NCI-H460 (cell line): ENCODE measurements at places on chromosomes 12 and 14. TPM values are rescaled to one million over a fixed set of nuclear protein-coding genes. Genes with fewer than 3 reads are reported as not detected.

The IL22 gene
- not detected in 2 replicates for total RNA-seq

The RASSF8 gene
- total RNA-seq: 112 and 116 TPM in 2 replicates

The LRFN5 gene
- total RNA-seq: 0.84 and 0.95 TPM in 2 replicates

The SDR9C7 gene
- total RNA-seq: not detected in 2 replicates

The IGF1 gene
- not detected in 2 replicates for total RNA-seq

The ADGRD1 gene
- 206 and 239 TPM in 2 replicates for total RNA-seq

- DNase-seq: no peak
These were observed 42.2 kb upstream of the MANSC4 start for GRCh38 chr12:27822076-27822712.

DNA sequence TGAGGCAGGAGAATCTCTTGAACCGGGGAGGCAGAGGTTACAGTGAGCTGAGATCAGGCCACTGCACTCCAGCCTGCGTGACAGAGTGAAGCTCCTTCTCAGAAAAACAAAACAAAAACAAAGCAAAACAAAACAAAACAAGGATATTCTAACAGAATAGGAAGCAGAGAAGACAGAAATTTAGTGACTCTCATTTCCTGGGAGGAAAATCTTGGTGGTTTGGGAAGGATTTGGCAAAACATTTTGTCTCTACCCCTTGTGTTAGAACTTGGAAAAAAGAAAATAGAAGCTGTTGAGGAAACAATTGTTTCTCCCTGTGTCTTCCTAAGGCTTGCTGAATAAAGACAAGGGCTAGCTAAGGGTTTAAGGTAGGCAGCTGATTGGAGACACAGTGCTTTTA lies 79.7 kb upstream of the PTPRR start:
- no peak for DNase-seq

- DNase-seq: no peak
These were observed 35.7 kb downstream of the LGR5 start for GRCh38 chr12:71475280-71475679.

- no peak for DNase-seq
These were observed 794 bp downstream of the HOXC13 start for GRCh38 chr12:53939141-53940108.

GRCh38 chr12:107431942-107432341 lies 253.7 kb upstream of the PWP1 start:
- no peak for DNase-seq

GRCh38 chr12:127930122-127930521 lies 336.8 kb upstream of the TMEM132C start:
- no peak for DNase-seq

DNA sequence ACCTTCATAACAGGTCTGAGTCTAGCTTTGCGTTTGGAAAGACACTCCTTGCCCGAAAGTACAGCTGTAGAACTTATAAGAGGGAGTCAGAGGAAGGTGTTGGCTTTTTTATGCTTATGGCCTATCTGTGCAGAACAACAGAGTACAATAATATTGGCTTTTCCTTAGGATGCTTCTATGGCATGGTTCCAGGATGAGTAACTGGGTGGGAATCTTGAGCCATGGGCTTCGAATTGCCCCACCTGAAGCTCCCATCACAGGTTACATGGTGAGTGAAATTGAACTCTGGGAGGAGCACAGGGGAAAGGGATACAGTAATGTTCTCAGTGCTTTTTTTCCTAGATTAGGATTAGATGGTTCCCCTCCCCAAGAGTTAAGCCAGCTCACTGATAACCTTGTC lies 13.0 kb downstream of the PARP2 start:
- DNase-seq: no peak

DNA sequence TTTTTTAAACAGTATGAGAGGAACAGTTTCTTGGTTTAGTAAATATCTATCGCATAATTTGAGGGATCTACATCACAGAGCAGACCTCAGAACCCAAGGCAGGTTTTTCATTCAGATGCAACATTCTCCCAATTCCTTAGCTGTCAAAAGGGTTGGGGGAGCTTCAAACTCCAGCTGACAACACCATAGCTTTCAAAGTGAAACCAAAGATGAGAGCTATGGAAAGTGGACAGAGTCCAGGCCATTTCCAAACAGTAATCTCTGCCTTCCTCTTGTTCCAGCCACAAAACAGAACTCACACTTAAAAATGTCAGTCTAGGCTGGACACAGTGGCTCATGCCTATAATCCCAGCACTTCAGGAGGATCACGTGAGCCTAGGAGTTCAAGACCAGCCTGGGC lies 87.8 kb downstream of the SPRING1 start:
- DNase-seq: no peak

DNA sequence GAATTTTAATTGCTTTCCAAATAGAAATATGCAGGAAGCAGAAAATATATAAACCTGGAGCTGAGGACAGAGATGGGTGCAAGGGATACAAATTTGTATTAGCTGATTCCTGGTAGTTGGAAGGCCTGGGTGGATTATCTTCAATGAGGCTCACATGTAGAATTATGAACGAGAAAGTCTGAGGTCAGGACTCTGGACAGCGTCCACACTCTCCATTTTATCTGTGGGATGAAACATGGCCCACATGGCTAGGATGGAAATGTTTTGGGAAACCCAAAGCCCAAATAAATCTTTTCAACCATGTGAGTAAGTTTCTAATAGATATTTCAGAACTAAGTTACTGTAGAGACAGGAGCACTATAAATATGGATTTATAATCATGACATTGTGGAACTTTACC lies 256.1 kb downstream of the APAF1 start:
- DNase-seq: no peak

GRCh38 chr12:52964556-52965336 lies 15.8 kb downstream of the KRT18 start:
- DNase-seq: no peak

DNA sequence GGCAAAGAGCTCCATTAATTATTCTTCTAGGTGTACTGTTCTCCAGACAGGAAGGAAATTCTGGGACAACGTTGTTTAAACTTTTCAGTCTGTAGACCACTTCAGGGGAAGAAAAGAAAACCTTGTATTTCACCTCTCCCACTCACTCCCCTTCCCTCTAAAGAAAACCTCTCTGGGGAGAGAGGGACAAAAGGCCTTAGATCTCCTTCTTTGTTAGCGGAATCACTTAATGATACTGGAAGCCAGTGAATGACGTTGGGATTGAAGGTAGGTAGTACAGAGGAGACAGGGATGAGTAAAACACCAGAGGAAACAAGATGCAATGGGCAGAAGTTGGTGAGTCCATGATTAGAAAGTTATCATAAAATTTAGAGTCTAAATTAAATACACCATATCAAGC lies 38.7 kb upstream of the SGPP1 start:
- DNase-seq: no peak

DNA sequence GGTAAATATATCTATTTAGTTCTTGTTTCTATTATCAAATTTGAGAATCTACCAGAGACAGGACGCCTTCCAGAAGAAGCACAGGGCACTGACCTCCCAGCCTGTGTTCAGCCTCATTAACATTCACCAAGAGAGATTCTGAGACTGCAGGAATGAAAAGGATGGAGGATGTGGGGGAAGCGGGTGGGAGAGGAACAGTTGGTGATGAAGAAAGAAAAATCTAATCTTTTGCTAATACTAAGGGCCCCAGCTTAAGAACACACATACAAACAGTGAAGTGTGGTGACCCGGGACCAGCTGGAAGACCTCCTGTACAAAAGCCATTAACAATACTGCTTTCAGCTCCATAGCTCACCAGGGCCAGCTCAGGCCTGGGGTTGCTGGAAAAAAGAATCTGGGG lies 160.5 kb downstream of the NUAK1 start:
- DNase-seq: no peak

DNA sequence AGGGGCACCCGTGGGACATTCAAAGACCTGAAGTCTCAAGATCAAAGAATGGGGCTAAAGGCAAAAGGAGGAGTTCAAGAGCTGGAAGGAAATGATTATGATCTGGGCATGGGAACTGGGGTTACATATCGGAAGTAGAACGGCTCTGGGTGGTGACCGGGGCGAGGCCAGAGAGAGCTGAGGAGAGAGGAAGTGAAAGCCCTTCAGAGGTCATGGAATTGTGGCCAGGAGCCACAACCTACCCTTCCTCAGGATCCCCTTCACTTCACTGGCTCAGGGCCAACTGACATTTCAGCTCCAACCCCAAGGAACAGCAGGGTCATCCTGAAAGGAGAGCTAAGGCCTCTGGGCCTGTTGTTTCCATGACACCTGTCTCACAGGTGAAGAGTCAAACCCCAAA lies 57.8 kb downstream of the GALNT16 start:
- no peak for DNase-seq

GRCh38 chr12:14186193-14186502 lies 179.3 kb upstream of the ATF7IP start:
- DNase-seq: no peak

- DNase-seq: no peak
These were observed 101.4 kb downstream of the GPATCH2L start for GRCh38 chr14:76253111-76253510.

DNA sequence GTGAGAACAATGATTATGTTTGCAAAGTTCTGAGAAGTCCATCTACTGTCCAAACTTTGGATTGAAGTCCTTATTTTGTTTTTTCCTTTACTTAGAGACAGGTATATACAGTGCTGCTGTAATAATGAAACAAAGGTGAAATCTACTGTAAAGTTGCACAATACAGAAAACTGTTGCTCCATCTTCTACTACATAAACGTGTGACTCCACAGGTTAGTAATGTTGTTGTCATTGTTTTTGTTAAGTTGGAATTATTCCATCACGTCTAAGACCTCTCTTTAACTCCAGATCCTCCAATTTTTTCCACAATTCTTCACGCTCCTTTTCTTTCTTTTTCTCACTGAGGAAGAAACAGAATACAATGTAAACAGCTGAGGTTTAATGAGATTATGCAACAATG lies 57.0 kb upstream of the GPHB5 start:
- peak; percentile 8 for DNase-seq

- no peak for DNase-seq
These were observed 38.0 kb downstream of the RGS6 start for GRCh38 chr14:71970272-71970671.

- DNase-seq: no peak
These were observed at the start of gene TUNAR for GRCh38 chr14:95876761-95877538. Gene TUNAR, plus strand, starts transcription at chr14:95876832.

GRCh38 chr12:75725521-75726111 lies 214.2 kb upstream of the KRR1 start:
- DNase-seq: peak; percentile 64

DNA sequence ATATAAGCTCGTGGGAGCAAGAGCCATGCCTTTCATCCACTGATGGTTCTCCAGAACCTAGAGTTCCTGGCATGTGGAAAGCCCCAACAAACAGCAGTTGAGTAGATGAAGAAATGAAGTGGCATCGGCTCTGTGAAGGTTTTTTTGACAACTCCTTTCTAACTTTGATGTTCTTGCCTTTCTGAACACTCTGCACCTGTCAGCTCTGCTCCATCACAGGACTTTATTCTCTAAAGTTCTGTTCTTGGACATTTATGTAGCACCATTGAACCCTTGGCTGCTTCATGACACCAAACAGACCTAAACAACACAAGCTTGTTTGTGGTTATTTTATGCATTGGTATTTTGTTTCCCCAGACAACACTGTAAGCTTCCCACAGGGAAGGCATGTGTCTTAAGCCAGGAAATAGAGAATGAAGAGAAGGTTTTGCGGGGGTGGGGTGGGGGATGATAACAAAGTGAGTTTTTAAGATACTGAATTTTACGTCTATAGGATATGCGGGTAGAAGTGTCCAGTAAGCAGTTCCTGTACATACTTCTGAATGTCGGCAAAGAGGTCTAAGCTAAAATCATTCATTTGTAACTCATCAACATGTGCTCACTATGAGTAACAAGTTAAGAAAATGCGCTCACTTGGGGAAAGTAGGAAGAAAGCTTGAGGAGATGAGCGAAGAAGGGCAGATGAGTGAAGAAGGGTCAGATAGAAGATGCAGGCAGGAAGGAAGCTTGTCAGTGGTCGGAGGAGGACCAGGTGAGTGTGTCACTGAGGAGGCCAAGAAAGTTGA lies 146.0 kb upstream of the PLEKHG7 start:
- no peak for DNase-seq

DNA sequence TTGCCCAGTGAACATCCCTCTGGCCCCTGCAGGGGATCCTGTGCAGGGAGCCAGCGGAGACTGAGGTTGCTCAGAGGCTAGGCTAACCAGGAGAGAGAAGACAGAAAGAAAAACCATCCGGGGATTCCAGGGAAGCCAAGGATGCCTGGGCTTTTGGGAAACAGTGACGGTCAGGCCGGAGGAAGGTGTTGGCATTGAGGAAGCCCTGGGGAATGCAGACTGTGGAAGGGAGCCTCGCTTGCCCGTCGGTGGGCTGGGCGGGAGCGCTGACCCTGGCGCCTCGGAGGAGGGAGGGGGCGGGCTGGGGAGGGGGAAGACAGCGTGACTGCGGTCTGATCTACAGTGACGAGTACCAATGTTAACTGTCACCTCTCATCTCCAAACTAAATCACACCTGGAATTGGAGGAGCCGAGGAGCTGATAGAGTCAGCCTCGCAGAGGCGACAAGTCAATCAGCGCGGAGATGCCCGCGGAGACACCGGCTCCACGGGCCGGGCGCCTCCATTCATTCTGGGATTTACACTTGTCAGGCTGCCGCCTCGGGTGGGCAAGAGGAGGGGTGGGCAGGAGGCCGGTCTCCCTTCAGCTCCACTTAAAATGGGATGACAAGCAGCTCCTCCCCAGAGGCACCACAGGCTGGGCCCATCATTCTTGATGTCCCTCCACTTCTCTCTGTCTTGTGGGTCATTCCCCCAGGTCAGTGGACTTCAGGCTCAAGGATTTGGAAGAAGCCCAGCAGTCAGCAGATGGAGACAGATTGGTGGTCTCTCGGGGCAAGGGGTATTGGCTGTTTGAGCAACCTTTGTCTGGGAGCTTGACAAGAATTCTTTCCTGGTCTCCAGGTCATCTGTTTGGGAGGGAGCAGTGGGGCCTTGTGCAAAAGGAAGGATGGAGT lies 20.4 kb upstream of the GPATCH2L start:
- DNase-seq: no peak

DNA sequence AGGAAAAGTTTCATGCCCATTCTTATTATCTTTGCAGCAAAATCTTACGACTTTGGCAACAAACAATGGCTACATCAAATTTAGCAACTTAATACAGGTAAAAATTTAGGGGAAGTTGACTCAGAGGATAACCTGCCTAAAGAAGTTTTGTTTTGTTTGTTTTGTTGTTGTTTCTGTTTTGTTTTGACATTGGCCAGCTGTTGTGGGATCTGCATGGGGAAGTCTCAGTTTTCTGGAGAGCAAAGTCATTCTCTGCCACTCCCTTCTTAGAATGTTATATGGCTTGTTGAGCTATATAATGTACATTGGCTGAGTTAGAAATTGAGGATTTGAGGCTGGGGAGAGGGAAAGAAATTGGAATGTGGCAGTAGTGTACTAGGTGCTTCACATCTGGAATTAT lies 109.5 kb downstream of the NT5DC3 start:
- DNase-seq: no peak

- DNase-seq: peak; percentile 98
These were observed at the start of gene NAP1L1 for GRCh38 chr12:76083904-76084862. Gene NAP1L1, minus strand, starts transcription at chr12:76084685. Its CDS starts 10,466 bp downstream, at chr12:76074219.
